ENCODE measurements at places on chromosomes 13 and 19.

- no peak for DNase-seq
These were observed 155.9 kb downstream of the DLEU7 start for GRCh38 chr13:50687545-50687944.

- DNase-seq: no peak
These were observed 81.1 kb downstream of the GADD45B start for GRCh38 chr19:2557093-2557440.

DNA sequence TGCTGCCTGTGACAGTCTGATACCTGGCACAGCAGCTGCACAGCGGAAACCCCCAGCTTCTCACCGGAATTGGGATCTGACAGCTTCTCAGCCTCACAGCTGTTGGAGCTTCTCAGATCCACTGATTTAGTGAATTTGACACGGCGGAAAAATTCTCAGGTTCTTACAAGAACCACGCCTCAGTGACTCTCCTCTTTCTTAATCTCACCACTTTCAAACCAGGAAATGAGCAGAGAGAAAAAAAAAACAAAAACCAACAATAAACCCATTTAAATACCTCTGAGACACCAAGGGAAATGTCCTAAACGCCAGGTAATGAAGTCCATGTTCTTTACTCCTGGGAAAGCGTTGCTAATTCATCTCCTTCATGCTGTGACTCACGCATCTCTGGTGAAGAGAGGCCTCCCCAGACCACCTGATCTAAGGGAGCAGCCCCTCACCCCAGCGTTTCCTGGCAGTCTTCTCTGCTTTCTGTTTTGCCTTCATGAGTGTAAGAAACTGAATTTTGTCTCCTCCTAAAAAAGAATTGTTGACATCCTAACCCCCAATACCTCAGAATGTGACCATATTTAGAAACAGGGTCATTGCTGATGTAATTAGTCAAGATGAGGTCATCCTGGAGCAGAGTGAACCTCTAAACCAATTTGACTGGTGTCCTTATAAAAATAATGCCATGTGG is 15.9 kb upstream of the IZUMO2 start:
- no peak for DNase-seq

- DNase-seq: no peak
These were observed 44.5 kb downstream of the ACTN4 start for GRCh38 chr19:38691938-38692457.

- DNase-seq: no peak
These were observed 164.6 kb downstream of the ABCC4 start for GRCh38 chr13:95136638-95137037.

- DNase-seq: peak; percentile 52
These were observed 1.3 kb downstream of the RHPN2 start for GRCh38 chr19:33063356-33063752.

DNA sequence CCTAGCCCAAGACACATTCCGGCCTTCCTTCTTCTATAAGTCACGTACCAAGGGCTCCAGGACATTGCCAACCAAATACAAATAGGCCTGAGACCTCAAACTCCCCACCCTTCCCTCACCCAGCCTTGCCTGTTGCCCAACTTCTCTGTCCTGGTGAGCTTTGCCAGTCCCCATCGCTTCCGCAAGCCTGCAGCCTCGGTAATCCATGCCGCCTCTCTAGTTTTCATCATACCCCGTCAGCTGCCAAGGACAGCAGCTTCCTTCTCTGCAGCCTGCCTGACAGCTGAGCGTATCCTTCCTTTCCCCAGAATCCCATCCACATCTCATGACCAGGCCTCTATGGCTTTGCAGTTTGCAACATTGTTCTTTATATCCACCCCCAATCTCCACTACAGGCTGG is 36.6 kb upstream of the POMP start:
- no peak for DNase-seq

DNA sequence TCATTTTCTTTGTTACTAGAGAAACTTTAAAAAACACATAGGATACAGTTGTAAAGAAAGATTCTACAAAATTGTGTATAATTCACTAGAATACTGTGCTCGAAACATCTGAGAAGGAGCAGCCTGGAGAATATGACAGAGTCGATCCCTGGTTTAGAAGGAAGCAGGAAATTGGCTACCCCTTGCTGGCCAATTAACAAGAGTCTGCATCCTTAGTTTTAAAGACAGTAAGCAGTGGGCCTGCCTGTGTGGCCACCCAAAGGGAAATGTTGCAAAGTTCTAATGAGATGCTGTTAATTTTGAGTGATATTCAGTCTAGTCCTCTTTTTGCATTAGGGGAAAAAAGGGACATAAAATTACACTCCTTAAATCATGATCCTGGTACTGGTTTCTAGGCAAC is 988.6 kb downstream of the PCDH17 start:
- DNase-seq: no peak

DNA sequence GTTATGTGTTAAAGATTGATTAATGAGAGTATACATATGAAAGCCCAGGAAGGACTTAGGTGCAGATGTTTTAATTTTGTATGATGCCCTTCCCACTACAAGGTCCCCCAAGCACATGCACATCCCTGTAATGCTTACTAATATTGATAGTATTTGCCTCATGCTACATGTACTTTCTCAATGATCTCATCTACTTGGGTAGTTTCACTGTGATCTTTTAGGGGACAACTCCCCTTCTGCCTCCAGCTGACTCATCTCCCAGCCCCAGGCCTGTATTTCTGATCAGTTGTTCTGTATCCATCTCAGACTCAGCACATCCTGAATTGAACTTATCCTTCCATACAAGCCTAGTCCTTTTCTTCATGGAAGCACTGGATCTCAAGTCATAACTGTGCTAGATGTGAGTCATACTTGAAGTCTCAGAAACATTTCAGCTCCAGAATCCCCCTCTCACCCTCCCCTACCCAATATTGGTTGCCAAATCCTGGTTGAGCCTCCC is 49.4 kb upstream of the INTS6 start:
- DNase-seq: no peak

- DNase-seq: no peak
These were observed 164.0 kb downstream of the TSHZ3 start for GRCh38 chr19:31185261-31185660.

GRCh38 chr19:15337202-15337601 is 4.9 kb upstream of the BRD4 start:
- no peak for DNase-seq

- DNase-seq: no peak
These were observed 6.8 kb downstream of the CYP4F8 start for GRCh38 chr19:15621801-15622200.

- no peak for DNase-seq
These were observed 28.8 kb upstream of the RCBTB2 start for GRCh38 chr13:48561466-48562235.

- DNase-seq: no peak
These were observed 29.2 kb downstream of the XPO4 start for GRCh38 chr13:20873348-20873747.

- peak; percentile 58 for DNase-seq
These were observed 2.1 kb downstream of the CILP2 start for GRCh38 chr19:19540064-19540714.

GRCh38 chr13:29925457-29926097 is 75.2 kb upstream of the UBL3 start:
- DNase-seq: no peak

DNA sequence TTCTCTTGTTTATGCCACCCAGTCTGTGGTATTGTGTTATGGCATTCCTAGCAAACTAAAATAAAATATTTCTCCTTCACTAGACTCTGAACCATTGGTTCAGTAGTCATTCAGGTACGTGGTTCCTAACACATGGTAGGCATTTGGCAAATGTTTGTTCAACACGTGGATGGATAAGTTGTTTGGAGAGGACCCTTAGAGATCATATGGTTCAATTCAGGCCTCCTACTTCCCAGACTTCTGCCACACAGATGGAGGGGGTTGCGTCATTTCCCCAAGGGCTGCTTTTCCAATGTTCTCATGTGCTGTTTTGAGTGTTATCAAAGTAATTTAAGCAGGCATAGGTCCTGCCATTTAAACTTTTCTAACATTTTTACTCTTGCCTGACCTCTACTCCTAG is 6.7 kb downstream of the CXCL17 start:
- DNase-seq: no peak

DNA sequence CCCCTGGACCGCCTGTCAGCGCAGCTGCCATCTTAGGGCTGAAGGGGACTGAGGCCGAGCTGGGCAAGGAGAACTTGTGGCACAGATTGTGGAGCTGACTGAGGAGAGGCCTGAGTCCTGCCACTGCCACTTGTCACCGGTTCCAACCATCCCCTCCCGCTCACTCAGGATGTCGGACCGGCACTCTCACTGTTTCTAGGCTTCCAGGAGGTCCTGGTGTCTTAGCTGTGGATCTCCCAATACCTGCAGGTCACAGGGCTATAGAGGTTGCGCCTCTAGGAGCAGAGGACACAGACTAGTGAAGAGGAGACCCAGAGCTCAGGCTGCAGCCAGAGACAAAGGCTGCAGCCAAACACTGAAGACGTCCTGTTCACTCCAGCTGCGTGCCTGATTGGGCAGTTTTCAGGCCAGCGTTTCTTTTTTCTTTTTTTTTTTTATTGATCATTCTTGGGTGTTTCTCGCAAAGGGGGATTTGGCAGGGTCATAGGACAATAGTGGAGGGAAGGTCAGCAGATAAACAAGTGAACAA is 15.3 kb upstream of the ZNF486 start:
- no peak for DNase-seq

DNA sequence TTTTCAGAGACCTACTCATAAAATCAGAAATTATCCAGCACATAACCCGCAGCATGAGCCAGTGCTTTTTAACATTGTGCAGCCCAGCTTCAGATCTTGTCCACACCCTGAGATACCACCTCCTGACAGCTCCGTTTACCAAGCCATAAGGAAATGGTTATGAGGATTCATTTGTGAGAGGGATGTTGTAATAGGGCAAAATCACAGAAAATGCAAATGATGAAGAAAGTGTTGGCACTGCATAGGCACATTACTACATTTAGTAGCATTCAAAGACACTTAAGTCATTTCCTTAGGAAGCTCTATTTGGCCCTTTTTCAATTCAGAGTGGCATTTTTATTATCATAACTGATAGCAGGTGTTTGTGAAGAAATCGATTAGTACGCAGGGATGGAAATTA is 277.5 kb downstream of the DNAJC15 start:
- no peak for DNase-seq

DNA sequence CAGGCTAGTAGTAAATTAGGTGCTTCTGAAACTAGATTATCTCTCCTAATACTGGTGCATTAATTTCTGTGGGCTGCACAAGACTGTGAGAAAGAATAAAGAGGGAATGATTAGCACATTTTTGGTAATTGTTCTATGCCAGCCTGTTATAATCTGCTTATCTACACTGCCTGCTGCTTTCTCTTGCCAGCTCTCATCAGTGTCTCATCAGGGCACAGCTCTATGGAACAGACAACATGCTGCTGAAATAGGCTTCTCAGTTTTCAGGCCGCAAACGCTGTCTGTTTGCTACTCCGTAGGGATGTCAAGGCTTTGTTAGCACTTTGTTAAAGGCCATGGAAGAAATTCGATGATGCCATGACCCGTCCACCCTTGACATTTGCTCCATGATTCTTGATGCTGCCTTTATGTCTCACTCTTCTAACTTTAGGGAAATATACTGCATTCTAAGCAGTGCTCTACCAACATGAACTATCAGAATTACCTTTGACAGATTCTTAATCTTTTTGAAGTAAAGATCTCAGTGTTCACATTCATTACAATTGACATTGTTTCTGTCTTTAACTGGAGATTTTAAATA is 84.0 kb upstream of the PRR20A start:
- DNase-seq: peak; percentile 71

- no peak for DNase-seq
These were observed 21.8 kb upstream of the RBM26 start for GRCh38 chr13:79427883-79428282.

- DNase-seq: no peak
These were observed 53.1 kb downstream of the FGF9 start for GRCh38 chr13:21723807-21724505.

- DNase-seq: no peak
These were observed 1884.3 kb upstream of the PCDH20 start for GRCh38 chr13:63299866-63300394.

DNA sequence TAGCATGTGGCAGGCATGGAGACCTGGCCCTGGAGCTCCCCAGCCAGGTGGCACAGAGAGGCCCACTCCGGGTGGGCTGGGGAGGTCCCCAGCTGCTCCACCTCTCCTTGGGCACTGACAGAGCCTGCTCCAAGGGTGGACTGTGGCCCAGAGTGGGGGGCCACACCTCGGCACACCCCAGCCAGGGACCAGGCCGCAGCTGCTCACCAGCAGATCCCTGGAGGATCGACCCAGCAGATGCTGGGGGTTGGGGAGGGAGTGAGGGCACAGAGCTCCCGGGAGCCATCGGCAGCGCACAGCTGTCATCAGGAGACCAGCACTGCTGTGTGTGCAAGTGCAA is 72.0 kb upstream of the KCTD15 start:
- no peak for DNase-seq

GRCh38 chr19:46736531-46737297 is 9.1 kb upstream of the FKRP start:
- DNase-seq: no peak

GRCh38 chr19:662207-662961 is 630 bp downstream of the RNF126 start:
- DNase-seq: peak; percentile 32

DNA sequence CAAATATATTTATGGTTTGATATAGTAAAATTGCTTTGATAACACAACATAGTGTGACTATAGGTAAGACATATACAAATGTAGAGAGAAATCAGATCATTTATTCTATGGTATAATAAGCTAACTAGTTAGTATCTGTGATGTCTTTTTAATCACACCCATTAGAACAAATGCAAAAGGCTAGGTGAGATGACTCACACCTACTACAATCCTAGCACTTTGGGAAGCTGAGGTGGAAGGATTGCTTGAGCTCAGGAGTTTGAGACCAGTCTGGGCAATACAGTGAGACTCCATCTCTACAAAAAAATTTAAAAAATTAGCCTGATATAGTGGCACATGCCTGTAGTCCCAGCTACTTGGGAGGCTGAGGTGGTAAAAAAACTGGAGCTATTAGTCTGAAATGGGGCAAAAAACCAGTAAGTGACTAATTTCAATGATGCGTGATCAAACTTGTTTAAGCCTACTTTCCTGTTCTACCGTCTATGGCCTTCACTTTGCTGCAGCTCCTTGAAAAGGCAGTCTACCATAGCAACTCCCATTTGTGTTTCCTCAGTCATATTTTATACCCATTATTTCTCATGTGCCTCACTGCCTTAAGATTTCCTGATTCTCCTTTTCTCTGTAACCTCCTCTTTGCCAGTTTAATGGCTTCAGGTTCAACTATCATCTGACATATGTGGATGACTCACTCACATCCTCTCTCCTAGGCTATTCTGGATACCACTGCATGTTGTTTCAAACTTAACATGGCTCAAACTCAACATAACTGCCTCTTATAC is 12.5 kb downstream of the ALG5 start:
- DNase-seq: no peak

- DNase-seq: no peak
These were observed 6.4 kb upstream of the IPO5 start for GRCh38 chr13:97946951-97947588.

Measured in NCI-H146 (cell line).